Trophoblast cell (in vitro differentiated cells and primary cell): ENCODE measurements at places on chromosomes 12 and 14.

- DNase-seq, result peak; percentile 51
Observed at GRCh38 chr12:106051853-106052531, 86.8 kb downstream of the NUAK1 start.

GRCh38 chr12:77072833-77073495 is 7.6 kb upstream of the E2F7 start:
- no peak for DNase-seq

GRCh38 chr12:31021809-31022494 is 51.7 kb upstream of the DDX11 start:
- DNase-seq, result peak; percentile 73

GRCh38 chr14:90567991-90568390 is 171.2 kb downstream of the CALM1 start:
- no peak for DNase-seq

- DNase-seq, result no peak
Observed at GRCh38 chr12:72605975-72606374, 333.8 kb downstream of the TRHDE start.

DNA sequence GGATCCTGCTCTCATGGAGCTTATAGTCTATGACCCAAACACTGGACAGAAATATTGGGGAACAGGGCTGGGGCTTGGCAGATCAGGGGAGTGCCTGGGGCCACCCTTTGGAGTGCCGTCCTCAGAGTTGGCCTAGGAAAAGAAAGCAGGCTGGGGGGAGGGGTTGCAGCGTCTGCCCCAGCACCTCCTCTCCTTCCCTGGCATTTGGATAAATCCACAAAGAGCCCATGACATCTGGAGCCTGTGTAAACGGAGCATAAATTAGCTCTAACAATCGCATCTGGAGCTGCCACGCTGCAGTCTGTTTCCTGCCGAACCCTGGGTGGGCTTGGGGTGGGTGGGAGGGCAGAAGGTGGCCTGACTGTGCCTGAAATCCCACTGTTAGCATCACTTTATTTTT is 63.8 kb downstream of the MVK start:
- no peak for DNase-seq

DNA sequence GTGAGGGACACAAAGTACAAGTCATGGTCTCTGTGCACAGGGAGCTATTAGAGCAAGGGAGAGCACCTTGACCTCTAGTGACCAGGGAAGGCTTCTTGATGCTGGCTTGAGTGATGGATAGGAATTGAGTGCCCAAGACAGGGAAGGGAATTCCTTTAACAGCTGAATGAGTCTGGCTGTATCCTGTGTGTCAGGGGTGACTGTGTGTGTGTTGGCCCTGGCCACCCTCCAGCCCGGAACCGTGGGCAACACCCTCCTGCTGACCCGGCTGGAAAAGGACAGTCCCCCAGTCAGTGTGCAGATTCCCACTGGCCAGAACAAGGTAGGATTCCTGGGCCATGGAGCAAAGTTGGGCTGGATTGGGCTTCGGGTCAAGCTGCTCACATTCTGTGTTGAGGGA is 5.5 kb upstream of the PFDN5 start:
- no peak for DNase-seq

- DNase-seq, result no peak
Observed at GRCh38 chr14:51168215-51168613, 71.8 kb upstream of the TMX1 start.

- DNase-seq, result no peak
Observed at GRCh38 chr12:90829044-90829443, 125.9 kb downstream of the CCER1 start.

DNA sequence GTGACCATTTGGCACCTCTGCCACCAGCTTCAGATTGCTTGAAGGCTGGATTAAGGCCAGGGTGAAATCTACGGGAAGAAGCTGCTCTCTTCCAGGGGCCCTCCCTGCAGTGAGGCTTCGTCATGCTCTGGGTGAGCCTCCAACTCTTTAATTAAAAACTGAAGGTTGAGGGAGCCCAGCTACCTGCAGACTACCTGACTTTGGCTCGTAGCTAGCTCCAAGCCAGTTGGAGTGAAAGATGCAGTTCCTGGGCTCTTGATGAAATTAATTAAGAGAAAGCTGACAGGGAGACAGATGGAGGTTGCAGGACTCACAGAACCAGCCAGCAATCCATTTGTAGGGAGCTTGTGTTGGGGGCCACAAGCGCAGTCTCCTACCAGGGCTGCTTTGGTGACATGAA is 168.5 kb upstream of the SFSWAP start:
- DNase-seq, result no peak

DNA sequence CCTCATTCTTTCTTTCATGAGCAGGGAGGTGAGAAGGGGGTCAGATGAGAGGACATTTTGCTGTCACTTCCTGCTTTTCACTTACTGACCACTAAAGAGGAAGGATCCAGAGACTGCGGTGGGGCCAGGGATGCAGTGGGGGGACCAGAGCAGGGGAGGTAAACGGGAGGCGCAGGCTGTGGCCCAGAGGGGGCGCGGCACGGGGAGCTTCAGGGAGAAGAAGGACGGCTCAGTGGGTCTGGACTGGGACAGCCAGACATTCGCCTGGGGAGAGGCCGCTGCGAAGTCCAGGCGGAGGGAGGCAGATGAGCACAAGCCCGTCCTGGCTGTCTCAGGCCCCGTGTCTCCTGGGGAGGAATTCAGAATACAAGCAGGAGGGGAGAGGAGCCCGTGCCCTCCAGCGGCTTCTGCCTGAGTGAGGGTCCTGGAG is 41.2 kb downstream of the SLC6A12 start:
- DNase-seq, result no peak

DNA sequence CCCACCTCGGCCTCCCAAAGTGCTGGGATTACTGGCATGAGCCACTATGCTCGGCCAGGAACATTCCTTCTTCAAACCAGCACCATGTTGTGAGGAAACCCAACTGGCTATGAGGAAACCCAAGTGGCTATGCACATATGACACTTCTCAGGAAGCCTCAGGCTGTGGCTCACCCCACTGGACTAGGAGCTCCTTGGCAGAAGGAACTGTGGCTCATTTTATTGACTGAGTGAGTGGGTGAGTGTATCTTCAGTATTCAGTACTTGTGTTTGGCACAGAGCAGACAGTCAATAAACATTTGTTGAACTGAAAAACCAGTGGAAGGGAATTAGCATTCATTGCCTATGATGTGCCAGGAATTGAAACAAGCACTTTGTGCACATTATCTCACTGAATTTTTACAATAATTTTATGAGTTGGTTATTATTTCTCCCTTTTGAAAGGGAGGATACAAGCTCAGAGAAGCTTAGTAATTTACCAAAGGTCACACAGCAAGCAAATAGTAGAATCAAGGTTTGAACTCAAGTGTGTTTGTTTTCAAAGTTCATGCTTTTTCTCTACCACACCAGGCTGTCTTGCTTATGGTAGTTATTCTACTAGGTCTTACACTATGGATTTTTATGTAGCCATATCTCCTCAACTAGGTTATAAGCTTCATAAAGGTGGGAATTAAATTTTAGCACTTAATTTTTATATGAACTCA is 121.6 kb downstream of the VEZT start:
- DNase-seq, result no peak

DNA sequence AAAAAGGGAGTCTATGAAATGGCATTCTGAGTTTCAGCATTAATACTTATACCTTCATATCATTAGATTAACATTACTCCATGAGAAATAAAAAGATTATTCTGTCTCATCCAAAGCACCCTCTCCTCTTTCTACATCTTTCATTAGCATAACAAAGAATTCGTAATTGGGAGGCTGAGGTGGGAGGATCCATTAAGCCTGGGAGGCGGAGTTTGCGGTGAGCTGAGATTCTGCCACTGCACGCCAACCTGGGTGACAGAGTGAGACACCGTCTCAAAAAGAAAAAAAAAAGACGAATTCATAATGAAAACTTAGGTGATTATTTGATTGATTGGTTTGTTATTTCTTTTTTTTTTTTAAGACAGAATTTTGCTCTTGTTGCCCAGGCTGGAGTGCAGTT is 1.8 kb upstream of the CDK17 start:
- peak; percentile 61 for DNase-seq

DNA sequence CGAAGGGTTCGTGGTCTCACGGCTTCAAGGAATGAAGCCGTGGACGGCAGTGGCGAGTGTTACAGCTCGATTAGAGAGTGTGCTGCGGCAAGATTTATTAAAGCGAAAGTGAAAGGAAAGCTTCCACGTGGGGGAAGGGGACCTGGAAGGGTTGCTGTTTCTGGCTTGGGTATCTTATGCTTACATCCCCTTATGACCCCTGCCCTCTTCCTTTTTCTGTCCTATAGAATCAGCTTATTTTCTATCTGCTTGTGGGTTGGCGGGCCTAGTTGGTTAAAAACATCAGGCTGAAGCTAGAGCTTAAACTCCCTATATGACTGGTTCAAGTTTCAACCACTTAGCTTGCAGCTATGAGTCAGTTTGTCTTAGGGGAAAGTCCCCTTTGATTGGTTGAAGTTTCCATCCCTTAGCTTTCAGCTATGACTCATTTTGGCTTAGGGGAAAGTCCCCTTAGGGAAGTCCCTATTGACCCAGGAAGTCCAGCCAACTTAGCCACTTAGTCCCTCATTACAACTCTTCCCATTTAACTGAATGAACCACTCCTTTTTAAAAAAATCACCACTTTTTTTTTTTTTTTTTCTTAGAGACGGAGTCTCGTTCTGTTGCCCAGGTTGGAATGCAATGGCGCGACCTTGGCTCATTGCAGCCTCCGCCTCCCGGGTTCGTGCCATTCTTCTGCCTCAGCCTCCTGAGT is 1494.7 kb upstream of the TMEM132C start:
- no peak for DNase-seq

DNA sequence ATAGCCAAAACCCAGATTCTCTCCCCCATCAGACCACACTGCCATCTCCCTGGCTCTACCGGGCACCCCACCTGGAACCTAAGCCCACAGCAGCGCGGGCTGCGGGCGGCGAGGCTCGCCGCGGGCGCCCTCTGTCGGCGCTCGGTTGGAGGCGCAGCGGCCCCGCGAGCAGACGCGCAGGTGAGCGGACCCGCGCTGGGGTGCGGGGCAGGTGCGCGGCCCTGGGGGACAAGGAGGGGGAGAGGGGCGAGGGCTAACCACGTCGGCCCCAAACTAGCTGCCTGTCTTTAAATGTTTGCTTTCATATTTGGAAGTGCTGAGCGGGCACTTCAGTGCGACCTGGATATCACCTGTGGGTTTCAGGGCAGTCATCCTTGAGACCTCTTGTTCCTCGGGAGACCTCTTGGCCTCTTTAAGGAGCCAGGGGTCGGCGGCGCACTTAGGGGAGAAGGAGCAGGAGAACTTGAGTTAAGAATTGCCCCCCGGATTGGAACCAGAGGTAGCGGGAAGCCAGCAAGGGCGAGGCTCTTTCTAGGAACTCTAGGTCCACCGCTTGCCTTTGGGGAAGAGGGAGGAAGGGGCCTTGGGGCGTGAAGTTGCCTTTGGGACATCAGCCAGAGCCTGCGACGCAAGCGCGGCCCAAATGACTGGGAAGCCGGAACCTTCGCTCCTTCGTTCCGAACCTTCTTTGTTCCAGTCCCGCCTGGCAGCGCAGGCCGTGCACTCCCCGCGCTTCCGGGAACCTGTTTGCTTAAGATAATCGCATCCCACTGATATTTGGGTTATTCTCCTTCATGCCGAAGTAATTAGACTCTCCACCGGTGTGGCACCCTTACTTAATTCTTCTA is 78.7 kb downstream of the NEDD1 start:
- DNase-seq, result peak; percentile 57

GRCh38 chr14:55074662-55075061 is 23.2 kb downstream of the MAPK1IP1L start:
- DNase-seq, result no peak
